D341Med (cell line): ENCODE measurements at places on chromosomes 3 and 15.

- DNase-seq = peak; percentile 48
Observed at GRCh38 chr3:56347219-56347871, 120.9 kb downstream of the ERC2 start.

GRCh38 chr3:54343495-54343894 is 221.1 kb downstream of the CACNA2D3 start:
- DNase-seq = no peak

DNA sequence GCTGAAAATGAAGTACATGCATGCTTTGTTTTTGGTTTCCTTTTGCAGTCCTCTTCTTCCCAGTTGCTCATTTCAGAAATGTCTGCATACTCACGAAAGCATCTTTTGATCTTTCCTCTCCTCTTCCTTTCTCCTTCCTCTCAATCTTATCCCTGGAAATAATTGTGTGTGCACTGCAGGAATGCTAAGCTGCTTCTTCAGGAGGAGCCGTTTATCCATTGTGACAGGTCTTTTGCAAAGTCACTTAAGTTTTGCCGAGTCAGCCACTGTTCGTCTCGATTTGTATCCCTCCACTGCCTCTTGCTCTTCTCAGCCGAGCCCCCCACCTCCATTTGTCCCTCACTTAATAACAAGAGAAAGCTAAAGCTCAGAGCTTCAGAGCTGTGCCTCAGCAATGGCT is 597.6 kb downstream of the AGBL1 start:
- DNase-seq = no peak

- no peak for DNase-seq
Observed at GRCh38 chr3:193853511-193854219, 260.7 kb downstream of the OPA1 start.

GRCh38 chr15:91216000-91216399 is 115.9 kb downstream of the SV2B start:
- DNase-seq = no peak

DNA sequence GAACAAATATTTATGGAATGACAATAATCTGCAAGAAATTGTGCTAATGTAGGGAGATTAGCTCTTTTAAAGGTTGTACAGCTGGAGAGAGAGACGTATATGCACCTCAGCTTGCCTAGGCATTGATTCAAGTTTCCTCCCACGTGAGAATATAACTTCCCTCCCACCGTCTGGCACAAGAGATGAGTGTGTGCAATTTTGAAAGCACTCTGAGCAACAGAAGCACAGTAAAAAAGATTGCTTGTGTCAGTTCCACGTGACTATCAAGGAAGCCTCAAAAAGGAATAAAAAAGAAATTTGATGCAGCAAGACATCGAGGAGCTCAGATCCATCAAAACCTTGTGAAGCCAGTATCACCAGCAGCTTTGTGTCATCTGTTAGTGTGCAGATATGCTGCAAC is 435.3 kb downstream of the TUSC7 start:
- DNase-seq = no peak
